ENCODE measurements at places on chromosomes 12 and 14. TPM values are rescaled to one million over a fixed set of nuclear protein-coding genes. Genes with fewer than 3 reads are reported as not detected.

GRCh38 chr12:54355104-54355815 lies 9.0 kb downstream of the GPR84 start:
- no peak for DNase-seq

DNA sequence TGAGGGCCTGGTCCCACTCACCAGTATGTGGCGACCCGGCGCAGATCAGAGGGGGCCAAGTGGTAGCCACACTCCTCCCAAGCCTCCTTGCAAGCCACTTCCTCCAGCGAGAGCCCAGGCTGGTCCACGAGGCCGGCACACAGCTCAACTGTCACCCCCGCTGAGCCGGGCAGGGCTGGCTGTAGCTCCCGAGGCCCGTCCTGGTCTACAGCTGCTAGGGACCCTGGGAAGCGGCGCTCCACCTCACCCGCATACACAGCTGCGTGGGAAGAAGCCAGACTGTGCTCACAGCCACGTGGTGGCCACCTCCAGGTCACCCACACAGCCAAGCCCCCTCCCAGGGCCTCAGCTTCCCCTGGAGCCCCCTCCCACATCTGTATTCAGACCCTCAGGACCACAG lies 4.6 kb downstream of the NUDT14 start:
- DNase-seq: no peak

DNA sequence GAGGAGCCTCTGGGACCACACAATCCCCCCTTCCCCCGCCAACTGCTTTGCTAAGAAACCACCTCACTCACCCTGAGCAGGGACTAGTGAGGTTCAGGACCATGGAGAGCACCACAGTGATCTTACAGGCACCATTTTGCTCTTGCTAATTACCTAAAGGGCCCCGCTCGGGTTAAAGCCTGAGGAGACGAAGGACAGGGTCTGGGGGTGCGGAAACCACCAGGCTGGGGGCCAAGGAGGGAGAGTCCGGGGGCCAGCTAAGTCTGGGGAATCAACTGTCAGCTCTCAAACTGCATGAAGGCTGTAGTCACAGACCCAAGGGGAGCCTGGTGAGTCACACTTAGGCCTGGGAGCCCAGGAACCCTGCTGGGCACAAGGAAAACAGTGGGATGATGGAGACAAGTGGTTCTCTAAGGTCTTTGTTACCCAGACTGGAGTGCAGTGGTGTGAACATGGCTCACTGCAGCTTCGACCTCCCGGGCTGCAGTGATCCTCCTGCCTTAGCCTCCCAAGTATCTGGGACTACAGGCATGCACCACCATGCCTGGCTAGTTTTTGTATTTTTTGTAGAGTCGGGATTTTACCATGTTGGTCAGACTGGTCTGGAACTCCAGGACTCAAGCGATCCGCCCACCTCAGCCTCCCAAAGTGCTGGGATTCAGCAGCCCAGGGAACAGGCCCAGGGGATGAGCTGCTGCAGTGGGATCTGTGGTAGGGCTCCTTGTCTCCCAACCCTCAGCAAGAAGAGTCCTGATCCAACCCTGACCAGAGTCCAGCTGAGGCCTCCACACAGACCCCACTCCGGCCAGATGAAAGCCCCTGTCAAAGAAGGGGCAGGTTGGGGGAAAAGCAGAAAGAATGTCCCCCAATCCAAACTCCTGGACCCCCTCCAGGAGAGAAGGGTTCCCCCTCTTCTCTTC lies 98.8 kb downstream of the CALM1 start:
- DNase-seq: peak; percentile 90

DNA sequence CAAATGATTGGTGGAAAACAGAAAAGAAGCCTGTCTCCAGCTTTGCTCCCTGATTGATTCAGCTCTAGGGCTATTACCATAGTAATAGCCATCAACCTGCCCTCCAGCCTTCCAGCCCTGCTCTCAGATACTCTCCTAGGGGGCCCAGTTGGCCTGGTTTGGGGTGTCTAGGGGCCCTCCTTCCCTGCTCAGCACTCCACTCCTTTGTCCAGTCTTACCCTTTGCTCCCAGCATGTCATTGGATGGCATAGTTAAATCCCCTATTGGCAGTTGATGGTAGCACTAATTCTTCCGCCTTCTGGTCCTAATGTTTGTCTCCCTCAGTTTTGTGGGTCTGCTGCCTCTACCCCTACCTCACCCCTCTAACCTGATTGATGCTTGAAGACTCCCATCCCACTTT lies 175.4 kb upstream of the PELI2 start:
- no peak for DNase-seq

DNA sequence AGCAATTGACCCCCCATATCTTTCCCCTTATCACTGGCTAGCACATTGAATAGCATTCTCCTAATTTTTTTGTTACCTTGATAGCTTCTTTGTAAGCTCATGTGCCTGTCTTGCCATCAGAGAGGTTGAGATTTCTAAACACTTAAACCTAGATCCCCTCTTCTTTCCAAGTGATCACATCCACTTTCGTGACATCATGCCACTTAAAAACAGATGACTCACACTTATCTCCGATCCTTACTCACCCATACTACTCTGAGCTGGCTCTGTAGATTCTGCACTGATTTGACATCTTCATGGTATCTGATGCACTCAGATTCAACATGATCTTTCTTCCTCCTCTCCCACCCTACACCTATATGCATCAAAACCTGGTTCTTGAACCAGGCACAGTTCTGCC lies 10.5 kb downstream of the GPR137C start:
- no peak for DNase-seq

- DNase-seq: no peak
Observed at GRCh38 chr14:80764921-80765507, 176.5 kb downstream of the CEP128 start.

DNA sequence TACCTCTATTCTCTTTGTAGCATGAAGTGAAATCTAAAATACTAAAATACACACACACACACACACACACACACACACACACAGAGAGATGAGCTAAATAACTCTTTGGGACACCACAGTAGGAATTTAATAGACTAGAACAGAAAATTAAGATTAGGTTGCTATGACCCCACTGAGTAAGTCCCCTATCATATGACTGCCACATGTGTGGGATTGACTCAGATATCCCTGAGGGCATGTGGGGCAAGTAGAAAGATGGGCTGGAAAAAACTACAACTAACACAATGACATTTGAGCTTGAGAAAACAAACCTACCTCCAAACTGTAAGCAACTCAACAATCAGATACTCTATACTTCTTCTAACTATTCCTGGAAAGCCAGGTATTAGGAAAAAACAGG lies 27.0 kb downstream of the SLC25A21 start:
- no peak for DNase-seq

The CD9 gene
- polyA plus RNA-seq: 166 TPM

The OTOGL gene
- not detected for polyA plus RNA-seq

All from hepatocyte (in vitro differentiated cells).